Urinary bladder (tissue), 4 donors: ENCODE measurements at places on chromosomes 3 and 15. TPM values are rescaled to one million over a fixed set of nuclear protein-coding genes. Genes with fewer than 3 reads are reported as not detected.

DNA sequence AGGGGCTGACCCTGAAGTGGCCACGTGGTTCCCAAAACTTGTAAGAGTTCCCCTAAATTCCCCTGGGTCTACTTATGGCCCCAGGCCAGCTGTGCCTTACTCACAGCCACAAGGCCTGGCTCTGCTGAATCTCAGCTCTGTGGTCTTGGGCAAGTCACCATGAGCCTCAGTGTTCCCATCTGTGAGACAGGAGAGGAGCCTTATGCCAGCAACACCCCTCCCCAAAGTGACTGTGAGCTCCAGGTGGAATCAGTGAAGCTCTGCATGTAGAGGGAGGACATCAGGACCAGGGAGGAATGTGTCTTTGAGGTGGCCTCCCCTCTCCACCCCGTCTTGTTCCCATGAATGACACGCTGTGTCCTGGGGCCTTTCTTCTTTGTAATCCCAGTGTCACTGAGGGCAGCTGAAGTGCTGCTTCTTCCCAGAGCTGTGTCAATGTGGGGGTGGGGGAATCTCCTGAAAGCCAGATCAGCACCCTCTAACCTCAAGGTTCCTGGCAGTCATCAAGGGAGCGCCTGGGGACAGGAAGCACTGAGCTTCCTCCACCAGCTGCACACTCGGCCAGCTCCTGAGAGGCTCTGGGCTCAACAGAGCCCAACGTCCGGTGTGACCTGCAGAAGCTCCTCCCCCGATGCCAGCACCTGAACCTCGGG, 258.9 kb downstream of the UACA start:
- no peak for DNase-seq

DNA sequence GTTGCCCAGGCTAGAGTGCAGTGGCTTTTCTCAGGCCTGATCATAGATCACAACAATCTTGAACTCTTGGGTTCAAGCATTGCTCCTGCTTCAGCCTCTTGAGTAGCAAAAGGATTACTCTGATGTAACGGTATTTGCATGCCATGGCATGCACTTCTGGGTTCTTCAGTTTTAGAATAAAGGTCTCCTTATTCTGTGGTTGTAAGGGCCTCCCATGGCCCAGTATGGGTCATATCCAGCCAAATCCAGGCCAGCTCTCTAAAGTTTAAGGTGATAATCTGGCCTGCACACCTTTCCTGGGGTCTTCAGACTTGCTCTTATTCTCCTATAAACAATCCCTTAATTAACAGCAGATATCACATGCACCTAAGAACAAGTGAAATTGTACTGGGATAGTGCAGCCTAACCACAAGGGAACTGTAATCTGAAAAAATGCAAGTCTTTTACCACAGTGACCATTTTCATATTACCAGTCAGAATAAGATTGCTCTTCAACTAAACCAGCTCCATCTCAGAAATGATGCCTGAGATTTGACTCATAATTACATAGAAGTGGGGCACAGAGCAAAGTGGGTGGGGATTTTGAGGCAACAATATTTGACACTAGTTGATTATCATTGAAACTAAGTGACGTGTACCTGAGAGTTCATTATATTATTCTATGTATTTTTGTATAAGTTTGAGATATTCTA, 25.4 kb downstream of the COMMD2 start:
- DNase-seq, result no peak

Gene TNNC1
- polyA plus RNA-seq, result 3.1 TPM

DNA sequence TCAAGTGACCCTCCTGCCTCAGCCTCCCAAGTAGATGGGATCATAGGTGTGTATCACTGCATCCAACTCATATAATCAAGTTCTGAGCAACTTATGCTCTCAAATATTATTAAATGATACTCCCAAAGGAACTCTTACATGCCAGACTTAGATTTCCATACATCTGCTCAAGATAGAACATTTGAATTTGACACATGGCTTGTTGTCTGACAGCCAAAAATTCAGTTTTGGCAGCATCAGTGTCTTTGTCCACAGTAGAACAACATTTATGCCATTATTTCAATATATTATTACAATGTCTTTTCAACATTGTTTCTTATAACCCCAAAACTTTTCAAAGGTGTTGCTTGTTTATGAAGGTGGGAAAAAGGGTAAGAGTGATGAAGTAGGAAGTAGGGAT, 116.2 kb downstream of the SUCNR1 start:
- no peak for DNase-seq

DNA sequence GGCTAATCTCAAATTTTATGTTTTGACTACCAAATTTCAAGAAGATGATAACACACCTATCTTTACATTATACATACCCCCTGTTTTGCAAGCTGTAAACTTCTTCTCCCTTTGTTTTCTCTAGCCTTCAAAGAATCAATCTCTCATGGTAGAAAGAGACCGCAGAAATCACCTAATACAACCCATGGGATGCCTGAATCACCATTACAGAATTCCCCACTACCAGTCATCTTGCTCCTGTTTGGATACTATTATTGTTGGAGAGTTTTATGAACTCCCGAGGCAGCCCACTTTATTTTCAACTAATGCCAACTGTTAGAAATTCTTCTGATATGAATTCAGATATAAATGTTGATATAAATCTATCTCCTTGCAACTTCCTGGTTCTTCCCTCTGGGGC, 110.9 kb downstream of the FRMD5 start:
- DNase-seq, result no peak

DNA sequence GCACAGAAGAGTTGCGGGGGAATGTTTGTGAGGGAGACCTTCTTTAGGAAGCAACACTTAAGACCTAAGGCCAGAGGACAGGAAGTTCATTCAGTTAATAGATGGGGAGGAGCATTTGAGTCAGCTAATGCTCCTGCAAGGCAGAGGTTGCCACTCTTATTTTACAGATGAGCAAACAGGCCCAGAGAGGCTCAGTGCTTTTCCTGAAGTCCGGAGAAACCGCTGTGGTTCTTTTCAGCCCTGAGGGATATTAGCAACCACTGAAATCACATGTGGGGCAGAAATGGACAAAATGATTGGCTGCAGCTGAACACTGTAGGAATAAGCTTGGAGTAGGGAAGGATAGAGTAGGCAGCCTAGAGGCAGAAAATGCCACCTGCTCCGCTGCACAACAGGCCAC, 33.3 kb upstream of the RTP4 start:
- no peak for DNase-seq

- DNase-seq, result peak; percentile 54
Observed at GRCh38 chr3:125990253-125990970, 21.4 kb downstream of the ROPN1B start.

Gene RGMA
- polyA plus RNA-seq, result 13.6 TPM

Gene SAMMSON
- 0.75 TPM for polyA plus RNA-seq
